ENCODE measurements at places on chromosomes 5 and 9. TPM values are rescaled to one million over a fixed set of nuclear protein-coding genes. Genes with fewer than 3 reads are reported as not detected.

IL3 gene
- total RNA-seq: not detected

GNA14 gene
- 0.42 TPM for total RNA-seq

CCT5 gene
- total RNA-seq: 445 TPM

ALDOB gene
- total RNA-seq: not detected

ACOT12 gene
- not detected for total RNA-seq

PCDHA8 gene
- not detected for total RNA-seq

NR2F1-AS1 gene
- total RNA-seq: 25.2 TPM

EMB gene
- total RNA-seq: 1.3 TPM

GCNT4 gene
- total RNA-seq: 0.79 TPM

GPRIN1 gene
- 12.4 TPM for total RNA-seq

SHOC1 gene
- 0.02 TPM for total RNA-seq

C5orf52 gene
- total RNA-seq: not detected

ZNF608 gene
- 18.0 TPM for total RNA-seq

SLC46A2 gene
- not detected for total RNA-seq

SLC6A18 gene
- total RNA-seq: not detected

COL27A1 gene
- total RNA-seq: 0.44 TPM

CAMLG gene
- total RNA-seq: 25.4 TPM

PHF24 gene
- not detected for total RNA-seq

SGCD gene
- 1.7 TPM for total RNA-seq

IFNA17 gene
- not detected for total RNA-seq

WDR31 gene
- total RNA-seq: 0.22 TPM

CRHBP gene
- total RNA-seq: not detected

FRRS1L gene
- total RNA-seq: 0.05 TPM

Measured in M059J (cell line).